ENCODE measurements at places on chromosomes 12 and 14.

GRCh38 chr14:102279688-102280348, 25.1 kb downstream of the MOK start:
- DNase-seq, result no peak

- DNase-seq, result no peak
Measured at GRCh38 chr14:50600849-50601248, 40.9 kb downstream of the ATL1 start.

DNA sequence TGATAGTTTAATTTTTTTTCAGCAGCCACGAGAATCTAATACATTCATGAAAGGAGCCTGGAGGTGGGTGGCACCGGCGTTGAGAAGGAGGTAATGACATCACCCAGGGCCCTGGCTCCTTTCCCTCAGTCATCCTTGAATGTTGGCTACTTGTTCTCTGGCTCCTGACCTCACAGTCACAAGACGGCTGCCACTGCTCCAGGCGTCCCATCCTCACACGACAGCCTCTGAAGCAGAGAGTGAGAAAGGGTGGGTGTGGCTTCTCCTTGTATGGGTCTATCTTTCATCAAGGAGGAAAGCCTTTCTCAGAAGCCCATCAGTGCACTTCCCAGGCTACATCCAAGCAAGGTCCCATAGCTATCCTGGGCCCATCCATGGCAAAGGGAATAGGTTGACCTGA, 207.6 kb upstream of the C14orf180 start:
- no peak for DNase-seq

DNA sequence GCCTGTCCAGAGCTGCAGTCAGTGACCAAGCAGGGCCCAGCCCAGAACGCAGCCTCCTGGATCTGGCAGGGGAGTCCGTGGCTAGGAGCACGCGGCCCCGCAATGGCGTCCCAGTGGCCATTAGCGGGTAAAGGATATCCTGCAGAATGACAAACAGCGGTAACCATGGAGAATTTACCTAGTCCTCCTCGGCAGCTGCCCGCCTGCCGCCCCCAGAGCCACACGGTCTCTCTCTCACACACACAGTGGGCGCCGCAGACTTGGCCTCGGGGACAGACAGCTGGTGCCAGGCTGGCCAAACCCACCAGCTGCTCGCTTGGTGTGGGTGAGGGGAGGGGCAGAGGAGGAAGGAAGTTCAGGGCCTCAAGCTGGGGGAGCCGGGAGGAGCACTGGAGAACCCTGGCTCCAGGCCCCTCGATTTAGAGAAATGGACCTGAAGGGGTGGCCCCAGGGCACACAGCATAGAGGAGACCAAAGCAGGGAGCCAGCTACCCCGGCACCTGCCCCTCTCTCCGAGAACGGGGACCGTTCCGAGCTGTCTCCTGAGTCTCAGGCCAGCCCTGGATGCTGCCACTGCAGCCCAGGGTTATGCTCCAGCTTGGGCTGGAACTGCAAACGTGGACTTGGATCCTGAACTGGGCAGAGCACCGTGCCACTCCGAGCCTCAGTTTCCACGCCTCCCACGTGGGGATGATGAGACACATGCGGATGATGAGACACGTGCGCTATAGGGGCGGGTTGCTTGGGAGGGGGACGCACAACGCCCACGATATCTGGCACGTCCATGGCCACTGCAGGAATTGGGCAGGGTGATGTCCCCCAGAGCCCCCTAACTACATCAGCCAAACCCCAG, 3.4 kb downstream of the CDK2AP1 start:
- DNase-seq, result no peak
